Neural progenitor cell (in vitro differentiated cells): ENCODE measurements at places on chromosomes 7 and 10.

DNA sequence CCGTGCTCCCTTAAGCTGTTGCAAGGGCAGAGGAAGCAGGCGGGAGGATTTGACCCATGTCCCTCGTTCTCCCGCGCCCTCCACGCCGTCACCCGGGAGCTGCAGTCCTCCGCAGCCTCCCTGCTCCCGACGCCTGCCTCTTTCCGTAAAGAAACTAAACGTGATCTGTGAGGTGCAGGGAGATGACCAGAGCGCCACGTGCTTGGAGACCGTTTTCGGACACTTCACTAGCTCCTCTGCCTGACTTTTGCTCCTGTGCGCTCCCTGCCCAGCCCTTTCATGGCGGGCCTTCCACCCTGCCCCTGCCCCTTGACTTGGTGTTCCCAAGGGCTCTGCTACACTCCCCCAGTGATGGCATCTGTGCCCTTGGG is 171.2 kb downstream of the LSM5 start:
- no peak for DNase-seq

GRCh38 chr7:37462138-37462537 is 13.5 kb upstream of the ELMO1 start:
- no peak for DNase-seq

GRCh38 chr7:66627881-66628360 is 760 bp upstream of the KCTD7 start:
- DNase-seq: no peak

DNA sequence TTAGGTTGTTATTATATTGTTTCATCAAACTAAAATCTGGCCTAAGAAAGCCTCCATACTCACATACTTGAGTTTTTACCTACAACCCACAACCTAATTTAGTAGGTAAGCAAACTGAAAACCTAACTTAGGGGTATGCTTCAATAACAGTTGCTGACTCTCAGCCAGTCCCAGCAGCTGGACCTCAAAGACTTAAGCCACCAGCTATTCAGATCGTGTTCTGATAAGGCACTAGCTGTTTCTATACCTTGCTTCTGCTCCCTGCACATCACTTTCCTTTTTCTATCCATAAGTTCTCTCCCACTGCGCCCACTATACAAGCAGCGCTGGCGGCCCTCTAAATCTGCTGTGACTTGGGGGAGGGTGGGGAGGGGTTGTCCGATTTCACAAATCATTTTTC is 42.3 kb downstream of the SUGCT start:
- DNase-seq: no peak

DNA sequence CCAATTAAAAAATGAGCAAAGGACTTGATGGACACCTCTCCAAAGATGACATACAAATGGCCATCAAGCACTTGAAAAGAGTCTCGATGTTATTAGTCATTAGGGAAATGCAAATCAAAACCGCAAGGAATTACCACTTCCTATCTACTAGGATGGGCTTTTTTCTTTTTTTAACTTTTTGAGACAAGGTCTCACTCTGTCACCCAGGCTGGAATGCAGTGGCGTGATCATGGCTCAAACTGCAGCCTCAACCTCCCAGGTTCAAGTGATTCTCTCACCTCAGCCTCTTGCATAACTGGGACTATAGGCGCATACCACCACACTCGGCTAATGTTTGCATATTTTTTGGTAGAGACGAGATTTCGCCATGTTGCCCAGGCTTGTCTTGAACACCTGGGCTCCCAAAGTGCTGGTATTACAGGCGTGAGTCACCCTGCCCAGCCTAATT is 13.6 kb downstream of the NKX1-2 start:
- DNase-seq: no peak

- DNase-seq: peak; percentile 14
Measured at GRCh38 chr7:49324707-49325106, 400.4 kb downstream of the CDC14C start.

DNA sequence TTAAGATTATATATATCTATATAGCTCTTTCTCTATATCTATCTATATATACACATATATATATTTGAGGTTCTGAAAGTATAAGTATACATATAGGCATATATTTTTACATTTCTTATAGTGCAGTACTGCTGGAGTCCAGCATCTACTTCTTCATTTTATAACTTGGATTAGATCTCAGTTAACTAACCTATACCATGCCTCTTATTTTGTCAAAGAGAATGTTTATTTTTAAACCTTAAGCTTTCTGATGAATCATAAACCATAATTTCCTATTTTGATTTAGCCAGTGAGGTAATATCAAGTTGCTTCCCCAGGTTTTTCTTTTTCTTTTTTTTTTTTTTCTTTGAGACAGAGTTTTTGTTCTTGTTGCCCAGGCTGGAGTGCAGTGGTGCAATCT is 8.1 kb downstream of the ZNF32 start:
- DNase-seq: no peak

GRCh38 chr7:100266576-100267354 is 40.7 kb upstream of the SPDYE3 start:
- DNase-seq: no peak

DNA sequence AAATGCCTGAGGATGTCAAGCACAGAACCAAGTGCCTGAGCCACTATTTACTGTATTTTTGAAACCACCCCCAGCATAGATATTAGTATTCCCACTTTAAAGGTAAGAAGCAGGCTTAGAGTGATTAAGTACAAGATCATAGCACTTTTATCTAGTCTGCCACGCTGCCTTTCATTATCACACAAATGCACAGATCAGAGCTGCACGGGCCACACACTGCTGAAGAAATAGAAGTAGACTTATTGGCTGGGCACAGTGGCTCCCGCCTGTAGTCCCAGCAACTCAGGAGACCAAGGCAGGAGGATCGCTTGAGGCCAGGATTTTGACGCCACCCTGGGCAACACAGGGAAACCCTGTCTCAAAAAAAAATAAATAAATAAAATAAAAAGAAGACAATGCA is 38.2 kb downstream of the NCAPG2 start:
- DNase-seq: no peak

DNA sequence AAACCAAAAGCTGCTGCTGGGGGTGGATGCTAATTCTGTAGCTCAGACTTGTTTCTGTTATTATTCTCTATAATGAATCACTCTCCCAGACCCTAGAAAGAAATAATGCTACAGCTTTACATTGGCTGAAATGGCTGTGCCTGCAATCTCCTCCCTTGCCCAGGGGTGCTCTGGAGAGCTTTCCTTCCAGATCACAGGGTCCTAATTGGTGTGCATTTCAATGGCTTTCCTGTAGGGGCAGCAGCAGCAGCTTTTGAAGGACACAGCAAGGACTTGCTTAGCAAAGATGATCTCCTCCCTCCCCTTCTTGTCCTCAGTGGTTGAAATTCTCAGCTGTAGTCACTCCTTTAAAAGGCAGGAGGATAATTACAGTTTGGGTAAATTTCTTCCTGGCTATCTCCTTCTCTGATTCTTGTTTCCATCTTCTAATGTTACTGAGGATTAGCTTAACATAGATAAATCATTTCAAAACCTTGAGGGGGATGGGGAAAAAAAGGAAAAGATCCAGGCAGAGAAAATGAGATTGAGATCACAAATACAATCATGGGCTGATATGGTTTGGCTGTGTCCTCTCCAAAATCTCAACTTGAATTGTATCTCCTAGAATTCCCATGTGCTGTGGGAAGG is 120.2 kb upstream of the CTTNBP2 start:
- peak; percentile 75 for DNase-seq

DNA sequence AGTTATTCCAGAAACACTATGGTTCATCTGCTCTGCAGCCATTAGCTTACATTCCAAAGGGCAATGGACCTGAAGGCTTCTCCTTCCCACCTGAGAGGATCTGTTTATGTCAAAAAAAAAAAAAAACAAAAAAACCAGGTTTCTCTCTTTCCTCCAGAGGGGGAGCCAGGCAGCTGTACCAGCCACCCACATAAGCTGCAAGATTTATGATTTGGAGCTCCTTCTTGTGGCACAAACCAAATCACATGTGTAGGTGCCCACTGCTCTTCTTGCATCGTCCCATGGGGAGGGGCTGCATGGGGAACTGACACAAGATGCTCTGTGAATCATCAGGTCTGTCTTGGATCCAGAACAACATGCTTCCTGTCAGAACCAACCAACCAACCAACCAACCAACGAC is 231.6 kb upstream of the IGFBP3 start:
- no peak for DNase-seq

DNA sequence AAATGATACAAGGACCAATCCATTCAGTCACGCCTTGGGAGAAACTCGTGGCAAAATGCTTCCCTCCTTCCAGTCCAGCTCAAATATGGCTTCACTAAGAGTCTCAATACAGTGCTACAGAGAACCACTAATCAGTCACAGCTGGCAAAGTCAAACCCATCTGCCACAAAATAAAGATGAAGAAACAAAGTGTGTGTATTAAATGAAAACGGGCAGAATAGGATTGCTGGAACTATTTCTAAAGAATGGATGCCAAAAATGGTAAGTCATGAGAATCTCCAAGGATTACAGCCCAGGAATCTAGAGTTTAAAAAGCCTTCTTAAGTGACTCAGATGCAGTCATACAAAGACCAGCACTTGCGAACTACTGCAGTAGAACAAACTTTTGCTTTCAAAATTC is 61.9 kb downstream of the CACUL1 start:
- DNase-seq: no peak

DNA sequence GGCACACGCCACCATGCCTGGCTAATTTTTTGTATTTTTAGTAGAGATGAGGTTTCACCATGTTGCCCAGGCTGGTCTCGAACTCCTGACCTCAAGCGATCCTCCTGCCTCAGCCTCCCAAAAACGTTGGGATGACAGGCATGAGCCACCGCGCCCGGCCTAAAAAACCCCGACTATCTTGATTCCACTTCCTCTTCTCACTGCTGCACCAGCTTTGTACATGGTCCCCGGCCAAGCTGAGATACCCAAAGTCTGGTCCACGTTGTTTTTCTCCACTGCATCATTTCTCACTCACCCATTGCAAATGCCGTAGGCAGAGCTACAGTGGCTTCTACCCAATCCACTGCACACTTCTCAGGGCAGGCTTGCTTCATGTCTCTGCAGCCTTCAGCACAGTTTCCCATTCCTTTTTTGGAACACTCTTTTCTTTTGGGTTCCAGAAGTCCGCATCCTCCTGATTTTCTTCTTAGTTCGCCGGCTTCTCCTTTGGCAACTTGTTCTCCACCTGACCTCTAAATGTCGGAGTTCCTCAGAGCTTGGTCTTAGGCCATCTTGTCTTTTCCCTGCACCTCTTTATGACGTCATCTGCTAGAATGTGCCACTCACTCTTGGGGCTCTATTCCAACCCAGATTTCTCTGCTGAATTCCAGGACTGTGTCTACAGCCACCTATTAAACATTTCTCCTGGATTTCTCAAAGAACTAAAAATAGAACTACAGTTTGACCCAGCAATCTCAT is 6.0 kb upstream of the GNB2 start:
- DNase-seq: no peak

DNA sequence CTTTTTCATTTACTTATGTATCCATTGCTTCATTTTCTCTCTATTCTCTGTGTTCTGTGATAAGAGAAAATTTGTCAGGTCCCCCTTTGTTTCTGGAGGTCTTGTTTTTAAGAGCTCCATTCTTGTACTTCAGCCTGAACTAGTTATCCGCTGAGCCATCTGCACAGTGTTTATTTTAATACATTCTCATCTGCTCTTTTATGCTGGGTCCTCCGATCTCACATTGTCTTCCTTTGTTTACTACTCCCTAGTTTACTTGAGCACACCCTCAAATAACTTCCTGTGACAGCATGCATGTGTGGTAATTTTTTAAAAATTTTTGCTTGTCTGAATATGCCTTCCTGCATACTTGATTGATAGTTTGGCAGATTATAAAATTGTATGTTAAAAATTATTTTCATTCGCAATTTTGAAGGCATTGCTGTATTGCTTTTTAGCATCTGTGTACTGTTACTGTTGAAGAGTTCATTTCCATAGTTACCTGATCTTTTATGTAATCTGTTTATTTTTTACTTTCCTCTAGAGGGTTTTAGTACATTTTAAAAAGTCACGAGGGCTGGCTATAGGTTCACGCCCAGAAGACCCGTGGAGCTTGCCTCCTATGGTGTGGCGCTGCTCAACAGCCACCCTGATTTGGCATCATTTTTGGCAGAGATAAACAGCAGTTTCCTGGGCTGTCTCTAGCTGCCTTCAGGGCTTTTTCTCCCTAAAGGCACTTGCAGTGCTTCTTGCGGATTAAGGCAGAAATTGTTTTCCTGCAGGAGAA is 31.9 kb downstream of the RSBN1L start:
- peak; percentile 43 for DNase-seq

GRCh38 chr7:15554744-15555143 is 7.1 kb downstream of the AGMO start:
- no peak for DNase-seq

DNA sequence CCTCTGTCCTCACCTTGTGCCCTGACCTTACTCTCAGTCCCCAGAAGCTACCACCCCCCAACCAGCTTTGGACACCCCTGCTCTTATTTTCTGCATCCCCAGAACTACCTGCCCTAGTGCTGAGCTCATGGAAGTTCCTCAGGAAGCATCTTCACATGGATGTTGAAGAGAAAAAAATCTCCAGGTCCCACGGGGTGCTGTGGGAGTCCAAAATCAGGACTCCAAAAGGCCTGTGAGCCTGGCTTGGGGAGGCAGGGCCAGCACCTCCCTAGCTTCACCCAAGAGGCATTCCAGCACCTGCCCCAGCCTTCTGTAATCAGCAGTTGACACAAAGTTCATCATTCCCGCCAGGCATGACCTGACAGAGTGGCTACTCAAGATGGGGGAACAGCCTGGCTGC is 20.7 kb upstream of the GDF10 start:
- DNase-seq: no peak

GRCh38 chr7:15937571-15937970 is 251.1 kb upstream of the MEOX2 start:
- DNase-seq: no peak

DNA sequence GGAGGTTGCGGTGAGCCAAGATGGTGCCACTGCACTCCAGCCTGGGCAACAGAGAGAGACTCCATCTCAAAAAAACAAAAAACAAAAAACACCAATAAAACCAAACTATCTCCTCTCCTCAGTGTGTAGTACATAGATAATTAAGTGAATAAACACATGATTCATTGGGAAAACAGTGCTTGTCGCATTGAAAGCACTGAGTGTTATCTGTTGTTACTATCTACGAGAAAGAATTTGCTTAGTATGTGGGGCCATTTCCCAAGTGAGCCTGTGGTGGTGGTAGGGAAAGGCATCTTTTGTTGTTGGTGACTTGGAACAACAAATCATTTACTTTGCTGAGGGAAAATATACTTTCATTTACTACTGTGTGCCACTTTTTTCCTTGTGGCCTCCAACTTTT is 42.6 kb downstream of the RSBN1L start:
- DNase-seq: no peak

DNA sequence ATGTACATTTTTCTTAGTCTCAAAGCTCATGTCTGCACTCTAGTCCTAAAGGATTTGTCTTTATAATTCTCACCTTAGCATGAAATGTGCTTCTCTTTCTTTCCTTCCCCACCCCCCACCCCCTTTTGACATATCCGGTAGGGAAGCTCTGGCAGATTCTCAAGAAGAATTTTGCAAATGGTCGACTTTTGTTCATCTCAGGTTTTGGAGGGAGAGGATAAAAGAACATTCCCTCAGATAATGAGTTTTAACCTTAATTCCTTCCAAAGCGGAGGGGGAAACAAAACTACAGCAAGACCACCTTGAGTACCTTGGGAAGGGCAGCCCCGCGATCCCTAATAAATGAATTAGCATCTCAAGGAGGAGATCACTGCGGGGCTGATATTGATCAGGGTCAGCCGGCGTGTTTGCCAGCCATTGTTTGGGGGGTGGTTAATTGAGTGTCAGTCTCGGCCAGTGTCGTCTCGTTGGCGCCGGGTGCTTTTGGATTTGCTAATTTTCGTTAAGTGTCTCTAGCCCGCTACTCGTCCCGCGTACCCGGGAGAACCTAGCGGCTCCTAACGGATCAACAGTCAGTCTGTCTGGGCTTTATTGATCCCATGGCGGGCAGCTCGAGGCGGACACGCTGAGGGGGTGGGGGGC is 874 bp upstream of the BAMBI start:
- DNase-seq: peak; percentile 84

- peak; percentile 46 for DNase-seq
Measured at GRCh38 chr10:80407812-80408241, 524 bp upstream of the PRXL2A start.
